ENCODE measurements at places on chromosomes 3 and 15.

GRCh38 chr3:6799264-6799915 is 61.5 kb upstream of the GRM7 start:
- no peak for DNase-seq

DNA sequence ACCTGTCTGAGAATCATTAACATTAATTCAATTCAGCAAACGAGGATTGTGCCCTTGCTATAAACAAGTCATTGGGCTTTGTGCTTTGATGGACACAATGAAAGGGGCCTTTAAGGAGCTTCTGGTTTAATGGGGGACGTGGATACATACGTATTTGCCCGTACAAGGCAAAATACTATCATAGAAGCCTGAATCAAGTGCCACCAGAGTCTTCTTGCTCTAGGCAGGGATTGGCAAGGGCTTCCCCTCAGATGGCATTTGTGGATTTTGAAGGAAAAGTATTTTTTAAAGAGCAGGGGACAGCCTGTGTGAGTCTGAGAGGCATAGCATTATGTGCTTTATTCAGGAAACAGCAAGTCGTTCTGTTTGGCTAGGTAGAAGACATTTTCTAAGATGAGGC is 83.7 kb upstream of the NEDD4 start:
- no peak for DNase-seq

GRCh38 chr3:188010478-188010877 is 143.5 kb upstream of the LPP start:
- DNase-seq, result no peak

GRCh38 chr3:13559764-13560525 is 11.0 kb downstream of the FBLN2 start:
- no peak for DNase-seq

GRCh38 chr15:69934607-69935006 is 163.1 kb downstream of the TLE3 start:
- DNase-seq, result no peak

- DNase-seq, result no peak
Measured at GRCh38 chr15:69748576-69749185, 296.1 kb downstream of the RPLP1 start.

DNA sequence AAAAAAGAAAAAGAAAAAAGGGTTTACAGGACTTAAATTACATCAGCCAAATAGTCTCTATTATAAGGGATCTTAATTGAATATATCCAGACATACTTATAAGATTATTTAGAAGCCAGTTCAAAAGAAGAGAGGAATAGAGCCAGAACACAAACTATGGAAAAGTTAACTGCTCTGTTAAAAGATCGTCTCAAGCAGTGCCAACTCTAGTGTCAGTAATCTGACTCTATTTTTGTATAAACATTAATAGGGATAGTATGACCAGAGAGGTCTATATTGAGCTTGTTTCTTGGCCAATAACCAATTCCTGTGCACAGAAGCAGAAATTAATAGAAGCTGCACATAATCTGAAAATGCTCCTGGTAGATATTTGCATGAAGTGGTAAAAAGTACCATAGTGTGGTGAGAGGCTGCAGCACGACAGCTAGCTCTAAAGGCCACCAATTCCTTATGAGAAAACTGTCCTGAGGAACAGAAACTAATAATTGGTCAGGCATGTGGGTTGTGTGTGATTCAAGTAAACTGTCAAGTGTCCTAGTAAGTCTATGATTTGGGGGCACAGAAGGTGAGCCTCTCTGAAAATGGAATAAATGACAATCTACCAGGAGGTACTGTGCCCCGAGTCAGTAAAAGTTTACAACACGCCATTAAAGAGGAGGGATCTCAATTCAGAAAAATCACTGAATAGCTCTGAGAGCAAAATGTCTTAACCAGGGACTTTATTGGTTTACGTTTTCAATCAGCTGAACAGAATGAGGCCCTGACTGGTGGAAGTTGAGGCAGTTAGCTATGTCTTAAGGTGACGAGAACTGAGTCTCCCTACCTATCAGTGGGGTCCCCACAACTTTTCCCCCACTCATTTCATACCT is 51.5 kb upstream of the NANOGP8 start:
- no peak for DNase-seq

DNA sequence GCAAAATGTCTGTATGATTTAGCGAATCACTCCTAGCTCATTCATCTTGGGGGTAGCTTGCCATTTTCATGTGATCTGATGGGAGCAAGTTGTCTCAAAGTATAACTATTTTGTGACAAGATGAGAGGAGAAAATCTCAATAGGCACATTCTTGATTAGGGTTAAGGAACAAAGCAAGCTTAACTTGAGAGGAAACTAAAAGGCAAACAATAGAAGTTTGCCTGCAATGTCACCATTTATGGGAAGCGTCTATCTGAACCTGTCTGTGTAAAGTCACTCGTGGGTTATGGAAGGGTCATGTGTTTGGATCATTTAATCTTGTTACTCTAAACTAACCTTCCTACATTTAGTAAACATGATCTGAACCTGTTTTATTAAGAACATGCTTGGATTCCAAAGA is 232.5 kb downstream of the CDIN1 start:
- no peak for DNase-seq

DNA sequence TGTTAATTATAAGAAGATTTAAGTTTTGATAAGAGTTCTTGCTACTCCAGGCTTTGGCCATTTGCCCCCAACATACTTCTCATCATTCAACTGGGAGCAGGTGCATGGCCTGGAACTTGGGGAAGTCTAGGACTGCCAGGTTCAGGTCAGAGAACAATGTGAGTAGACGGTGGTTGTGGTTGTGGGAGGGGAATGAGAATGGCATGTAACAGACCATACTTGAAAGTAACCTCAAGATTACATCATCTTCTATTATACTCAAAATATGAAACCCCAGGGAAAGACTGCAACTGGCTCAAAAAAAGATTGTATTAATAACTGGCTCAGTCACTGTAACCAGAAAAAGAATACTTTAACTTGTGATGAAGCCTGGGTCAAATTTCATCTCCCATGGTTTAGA is 364.9 kb upstream of the DPPA4 start:
- no peak for DNase-seq

- DNase-seq, result no peak
Measured at GRCh38 chr15:90413411-90414379, 25.7 kb downstream of the IQGAP1 start.

DNA sequence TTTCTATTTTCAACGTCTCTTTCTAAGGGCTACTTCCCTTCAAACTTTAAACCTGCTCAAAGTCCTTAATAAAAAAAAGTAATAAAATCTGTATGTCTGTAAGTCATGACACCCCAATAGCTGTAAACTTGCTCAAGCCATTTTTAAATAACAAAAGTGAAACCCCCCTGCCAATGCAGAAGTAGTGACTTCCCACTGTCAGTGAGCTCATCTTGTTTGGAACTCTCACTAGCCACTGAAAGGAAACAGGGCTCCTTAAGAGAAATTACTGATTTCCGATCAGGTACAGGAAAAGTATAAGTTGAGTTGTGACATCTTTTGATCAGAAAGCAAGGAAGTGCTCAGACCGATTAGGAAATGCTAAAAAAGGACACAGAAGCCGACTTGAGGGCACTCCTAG is 27.6 kb upstream of the GPR171 start:
- no peak for DNase-seq

GRCh38 chr3:134406331-134407238 is 32.3 kb upstream of the AMOTL2 start:
- DNase-seq, result no peak

- no peak for DNase-seq
Measured at GRCh38 chr15:91627473-91628278, 225.8 kb upstream of the SLCO3A1 start.

DNA sequence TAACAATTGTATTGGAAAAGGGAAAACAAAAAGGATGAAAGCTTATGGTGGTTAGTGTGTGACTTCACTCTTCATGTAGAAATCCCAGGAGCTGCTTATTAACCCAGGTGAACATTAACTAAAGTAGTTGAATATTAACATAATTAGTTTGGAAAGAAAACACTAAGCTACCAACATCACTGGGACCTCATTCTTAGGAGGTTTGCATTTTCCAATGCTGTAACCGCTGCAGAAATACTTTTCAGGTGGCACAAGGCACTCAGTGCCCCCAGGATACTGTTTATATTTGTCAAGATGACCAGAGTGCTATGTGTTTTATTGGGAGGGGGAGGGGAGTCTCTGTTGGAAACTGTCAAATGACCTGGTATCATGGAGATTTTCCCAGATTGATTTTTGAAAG is 25.9 kb upstream of the VILL start:
- no peak for DNase-seq

GRCh38 chr15:73403171-73403570 is 34.4 kb upstream of the HCN4 start:
- no peak for DNase-seq

DNA sequence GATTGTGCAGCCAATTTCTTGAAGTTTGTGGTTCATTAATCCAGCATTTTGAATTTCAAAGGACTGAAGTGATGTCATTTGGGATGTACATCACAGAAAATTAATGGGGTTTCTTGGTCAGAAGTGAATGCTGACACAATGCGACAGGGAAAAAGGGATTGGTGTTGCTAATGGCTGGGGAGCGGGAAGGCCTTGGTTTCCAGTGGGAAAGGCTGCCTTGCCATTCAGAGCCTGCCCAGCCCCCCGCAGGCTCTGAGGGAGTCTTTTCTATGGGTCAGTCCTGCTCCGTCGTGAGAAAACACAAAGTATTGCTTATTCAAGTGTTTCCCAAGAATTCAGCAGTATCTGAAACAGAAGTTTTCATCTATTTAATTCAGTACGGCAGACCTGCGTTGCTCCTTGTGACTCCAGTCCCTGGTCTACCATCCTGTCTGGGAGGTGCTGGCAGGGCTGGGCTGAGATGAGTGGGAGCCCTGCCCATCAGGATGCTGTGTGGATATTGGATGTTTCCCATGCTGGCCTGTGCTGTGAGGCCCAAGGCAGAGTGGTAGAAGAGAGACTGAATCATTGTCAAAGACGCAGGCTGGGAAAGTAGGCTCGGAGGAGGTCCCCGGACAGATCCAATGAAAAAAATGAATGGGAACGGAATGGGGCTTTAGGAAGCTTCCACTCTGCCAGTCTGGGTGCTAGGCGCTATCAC is 111.2 kb upstream of the KLHL25 start:
- DNase-seq, result no peak

DNA sequence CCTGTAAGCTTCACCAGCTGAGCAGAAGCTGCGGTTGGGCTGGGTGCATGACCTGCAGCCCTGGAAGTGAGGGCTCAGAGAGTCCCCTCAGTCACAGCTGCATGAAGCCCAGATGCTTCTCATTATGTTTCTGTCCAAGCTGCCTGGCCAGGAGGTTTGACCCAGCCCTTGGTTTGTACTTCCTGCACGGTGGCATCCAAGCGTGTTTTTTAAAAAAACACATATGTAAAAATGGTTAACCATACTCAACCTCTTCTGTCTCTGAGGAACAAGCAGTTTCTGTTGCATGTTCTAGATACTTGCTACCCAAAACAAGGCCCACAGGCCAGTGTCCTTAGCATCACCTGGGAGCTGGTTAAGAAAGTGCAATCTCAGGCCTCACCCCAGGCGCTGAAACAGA is 76.0 kb upstream of the ATP10A start:
- no peak for DNase-seq

GRCh38 chr3:151228666-151229040 is 25.6 kb upstream of the GPR171 start:
- no peak for DNase-seq

All from central memory CD4-positive, alpha-beta T cell (primary cell).